DMS53 (cell line): ENCODE measurements at places on chromosomes 4 and X.

DNA sequence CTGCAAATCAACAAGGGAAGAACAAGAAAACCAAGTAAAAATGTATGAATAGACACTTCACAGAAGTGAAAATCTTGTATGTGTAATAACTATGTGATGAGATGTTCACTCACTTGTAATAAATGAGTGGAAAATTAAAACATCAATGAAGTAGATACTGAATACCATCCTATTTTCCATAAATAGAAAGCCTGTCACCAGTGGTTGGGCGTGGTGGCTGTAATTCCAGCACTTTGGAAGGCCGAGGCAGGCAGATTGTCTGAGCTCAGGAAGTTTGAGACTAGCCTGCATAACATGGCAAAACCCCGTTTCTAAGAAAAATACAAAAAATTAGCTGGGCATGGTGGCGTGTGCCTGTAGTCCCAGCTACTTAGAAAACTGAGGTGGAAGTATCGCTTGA is 53.5 kb upstream of the SOD3 start:
- no peak for DNase-seq

DNA sequence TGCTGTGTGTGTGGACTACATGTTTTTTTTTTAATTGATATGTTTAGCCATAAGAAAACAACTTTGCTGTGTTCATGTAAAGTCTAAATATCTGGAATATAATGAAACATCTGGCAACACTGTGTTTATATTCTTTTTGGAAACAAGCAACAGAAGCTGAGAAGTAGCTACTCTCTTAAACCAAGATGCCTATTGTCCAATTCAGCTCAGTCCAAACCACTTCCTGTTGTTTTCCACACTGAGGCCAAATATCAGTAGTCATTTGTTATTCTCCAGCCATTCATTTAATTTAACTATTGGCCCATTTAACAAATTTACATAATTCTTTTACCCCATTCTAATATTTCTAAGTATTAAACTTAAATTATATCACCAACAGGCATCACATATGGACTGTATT is 903.0 kb upstream of the SLIT2 start:
- DNase-seq: no peak

DNA sequence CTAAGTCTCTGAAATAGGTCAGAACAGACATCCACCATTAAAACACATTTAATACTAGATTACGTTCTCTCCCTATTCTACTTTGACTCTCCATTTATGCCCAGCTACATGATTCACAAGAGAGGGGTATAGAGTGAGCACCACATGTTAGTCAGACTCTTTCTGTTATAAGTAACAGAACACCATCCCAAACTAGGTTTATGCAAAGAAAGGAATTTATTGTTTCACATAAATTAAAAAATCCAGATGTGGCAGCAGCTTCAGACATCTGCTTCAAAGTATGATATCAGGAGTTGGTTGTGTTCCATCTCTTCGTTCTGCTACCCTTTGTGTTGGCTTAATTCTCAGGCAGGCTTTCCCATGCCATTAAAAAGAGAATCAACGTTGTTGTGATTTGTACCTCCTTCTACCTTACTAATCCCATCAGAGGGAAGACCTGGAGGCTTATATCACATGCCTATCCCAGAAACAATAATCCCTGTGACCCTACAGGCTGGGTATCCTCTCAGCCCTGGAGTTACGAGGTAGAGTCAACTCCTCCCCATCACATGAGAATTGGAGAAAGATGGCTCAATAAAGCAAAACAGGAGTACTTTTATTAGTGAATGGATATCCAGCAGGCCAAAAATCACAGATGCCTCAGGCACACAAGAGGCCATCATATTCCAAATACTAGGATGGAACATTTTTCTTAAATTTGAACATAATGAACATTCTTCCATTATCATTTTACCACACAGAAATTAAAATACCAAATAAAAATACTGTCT is 163.2 kb downstream of the SLC7A11 start:
- DNase-seq: no peak

GRCh38 chr4:41628936-41629335 is 91.0 kb downstream of the LIMCH1 start:
- DNase-seq: no peak

DNA sequence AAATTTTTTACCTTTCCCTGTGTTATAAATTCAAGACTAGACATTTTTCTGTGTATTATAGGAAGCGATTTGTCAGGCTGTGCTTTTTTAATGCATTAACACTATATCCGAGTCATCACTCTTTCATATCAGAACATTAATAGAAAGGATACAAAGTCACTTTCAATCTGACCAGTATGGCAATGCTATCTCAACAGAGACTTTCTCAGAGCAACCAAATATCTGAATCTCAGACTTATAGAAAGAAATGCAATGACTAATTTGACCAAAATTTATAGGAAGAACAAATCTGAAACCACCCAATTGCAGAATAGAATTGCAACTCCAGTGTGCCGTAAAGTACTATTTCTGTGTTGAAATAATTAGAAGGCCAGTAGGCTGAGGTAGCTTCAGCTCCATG is 473 bp upstream of the TKTL2 start:
- DNase-seq: no peak

- no peak for DNase-seq
Measured at GRCh38 chr4:142065086-142065647, 428.8 kb downstream of the IL15 start.

DNA sequence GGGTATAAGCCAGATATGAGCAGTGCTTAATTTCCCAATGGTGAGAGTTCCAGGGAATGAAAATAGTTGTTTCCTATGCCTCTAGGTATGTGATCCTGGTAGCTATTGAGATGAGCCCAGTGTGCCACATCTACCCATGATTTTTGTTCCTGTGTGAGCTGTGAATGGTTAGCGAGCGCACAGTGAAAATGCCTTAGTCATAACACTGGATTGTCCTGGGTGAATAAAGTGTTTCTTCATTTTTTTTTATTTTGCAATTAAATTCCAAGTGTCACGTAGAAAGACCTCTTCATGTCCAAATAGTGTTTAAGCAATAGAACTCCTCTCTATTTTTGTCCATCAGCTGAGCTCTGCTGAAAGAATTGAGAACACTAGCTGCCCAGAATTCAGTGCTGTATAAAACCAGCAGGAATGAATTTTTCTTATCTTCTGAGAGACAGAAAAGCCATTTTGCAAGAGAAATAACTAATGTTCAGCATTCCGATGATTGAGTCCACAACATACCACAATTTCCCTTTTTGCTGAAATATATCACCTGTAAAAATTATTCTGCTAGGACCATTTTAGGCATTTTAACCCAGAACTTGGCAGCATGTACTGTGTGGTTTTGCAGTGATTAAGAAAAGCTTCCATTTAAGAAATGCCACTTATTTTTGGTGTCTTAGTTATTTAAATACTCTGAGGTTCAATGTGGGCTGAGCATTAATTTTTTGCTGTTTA is 5.6 kb downstream of the MAOA start:
- no peak for DNase-seq

GRCh38 chrX:68989865-68990606 is 161.2 kb downstream of the EFNB1 start:
- peak; percentile 33 for DNase-seq

- no peak for DNase-seq
Measured at GRCh38 chrX:41153448-41153847, 68.2 kb downstream of the USP9X start.

DNA sequence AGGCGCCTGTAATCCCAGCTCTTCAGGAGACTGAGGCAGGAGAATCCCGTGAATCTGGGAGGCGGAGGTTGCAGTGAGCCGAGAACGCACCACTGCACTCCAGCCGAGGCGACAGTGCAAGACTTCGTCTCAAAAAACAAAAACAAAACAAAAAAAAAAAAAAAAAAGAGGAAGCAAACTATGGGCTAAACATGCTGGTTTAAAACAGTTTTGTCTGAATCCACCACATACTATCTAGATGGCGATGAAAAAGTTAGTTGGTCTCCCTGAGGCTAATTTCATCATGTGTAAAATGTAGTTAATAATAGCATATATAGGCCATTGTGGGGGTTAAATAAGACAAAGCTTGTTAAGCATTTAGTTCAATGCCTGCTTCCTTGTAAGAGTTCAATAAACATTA is 451.1 kb downstream of the RPA4 start:
- DNase-seq: no peak

DNA sequence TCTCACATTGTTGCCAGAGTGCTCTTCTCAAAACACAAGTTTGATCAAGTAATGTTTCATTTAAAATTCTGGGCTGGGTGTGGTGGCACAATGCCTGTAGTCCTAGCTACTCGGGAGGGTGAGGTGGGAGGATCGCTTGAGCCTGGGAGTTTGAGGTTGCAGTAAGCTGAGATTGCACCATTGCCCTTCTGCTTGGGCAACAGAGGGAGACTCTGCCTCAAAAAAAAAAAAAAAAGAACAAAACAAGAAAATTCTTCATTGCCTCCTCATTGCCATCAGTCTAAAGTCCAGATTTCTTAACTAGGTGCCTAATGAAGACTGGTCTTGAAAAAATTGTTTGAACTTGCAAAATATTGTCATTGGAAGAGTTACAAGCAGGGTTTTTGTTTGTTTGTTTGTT is 120.1 kb downstream of the MFAP3L start:
- no peak for DNase-seq
